ENCODE measurements at places on chromosomes 12 and 14.
A peak's percentile ranks its signal among the peaks of the same experiment; 100 is the strongest.

DNA sequence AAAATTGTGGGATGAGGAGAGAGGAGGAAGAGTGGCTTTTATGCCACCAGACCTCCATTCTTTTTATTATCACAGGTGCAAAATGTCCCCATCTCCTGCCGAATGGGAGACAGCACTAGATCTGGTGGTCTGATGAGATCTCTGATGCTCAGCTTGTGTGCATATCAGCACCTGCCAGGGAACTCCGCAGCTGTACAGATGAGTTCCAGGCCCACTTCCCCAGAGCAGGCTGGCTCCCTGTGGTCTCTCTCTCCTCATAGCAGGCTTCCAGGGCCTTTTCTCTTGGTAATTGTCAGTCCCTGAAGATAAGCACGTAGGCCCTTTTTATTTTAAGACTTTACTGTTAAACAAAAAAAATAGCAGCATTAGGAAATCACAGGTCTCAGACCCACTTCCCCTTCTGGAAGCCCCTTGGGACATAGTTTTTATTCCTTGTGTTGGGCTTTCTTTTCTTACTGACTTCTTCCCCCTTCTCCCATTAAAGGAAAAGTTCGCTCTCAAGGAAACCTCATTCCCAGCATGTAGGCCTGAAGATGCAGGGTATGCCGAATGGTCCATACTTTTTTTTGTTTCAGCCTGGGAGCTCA, 4.5 kb upstream of the TBC1D30 start:
- DNase-seq = no peak

DNA sequence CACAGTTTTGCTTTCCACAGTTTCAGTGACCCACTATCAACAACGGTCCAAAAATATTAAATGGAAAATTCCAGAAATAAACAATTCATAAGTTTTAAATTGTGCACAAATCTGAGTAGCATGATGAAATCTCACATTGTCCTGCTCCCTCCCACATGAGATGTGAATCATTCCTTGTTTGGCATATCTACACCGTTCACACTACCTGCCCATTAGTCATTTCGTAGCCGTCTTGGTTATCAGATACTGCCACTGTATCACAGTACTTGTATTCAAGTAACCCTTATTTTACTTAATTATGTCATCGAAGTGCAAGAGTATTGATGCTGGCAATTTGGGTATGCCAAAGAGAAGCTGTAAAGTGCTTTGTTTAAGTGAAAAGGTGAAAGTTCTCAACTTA, 145.3 kb downstream of the SLC5A8 start:
- DNase-seq = no peak

GRCh38 chr12:45880533-45880932, 109.8 kb downstream of the SCAF11 start:
- DNase-seq = no peak

GRCh38 chr14:74960736-74961135, 5.3 kb upstream of the PGF start:
- no peak for DNase-seq

DNA sequence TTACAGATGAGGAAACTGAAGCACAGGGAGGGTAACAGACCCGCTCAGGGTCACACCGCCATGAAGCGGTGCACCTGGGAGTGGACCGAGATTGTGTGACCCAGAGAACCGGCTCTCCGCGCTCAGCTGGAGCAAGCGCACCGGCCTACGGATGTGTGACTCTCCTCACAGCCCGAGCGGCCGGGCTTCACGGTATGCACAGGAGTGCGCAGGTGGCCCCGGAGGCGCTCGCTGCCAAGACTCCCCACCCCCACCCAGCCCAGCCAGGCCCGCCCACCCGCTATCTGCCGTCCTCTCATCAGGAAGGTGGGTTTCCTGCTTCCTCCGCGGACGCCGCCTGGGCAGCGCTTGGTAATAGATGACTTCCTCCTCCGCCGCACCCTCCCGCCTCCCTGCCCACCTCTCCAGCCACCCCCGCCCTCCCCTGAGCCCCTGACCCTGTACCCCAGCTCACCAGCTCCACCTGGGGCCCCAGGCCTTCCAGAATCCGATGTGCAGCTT, 110.7 kb downstream of the NCOR2 start:
- DNase-seq = peak; percentile 53

DNA sequence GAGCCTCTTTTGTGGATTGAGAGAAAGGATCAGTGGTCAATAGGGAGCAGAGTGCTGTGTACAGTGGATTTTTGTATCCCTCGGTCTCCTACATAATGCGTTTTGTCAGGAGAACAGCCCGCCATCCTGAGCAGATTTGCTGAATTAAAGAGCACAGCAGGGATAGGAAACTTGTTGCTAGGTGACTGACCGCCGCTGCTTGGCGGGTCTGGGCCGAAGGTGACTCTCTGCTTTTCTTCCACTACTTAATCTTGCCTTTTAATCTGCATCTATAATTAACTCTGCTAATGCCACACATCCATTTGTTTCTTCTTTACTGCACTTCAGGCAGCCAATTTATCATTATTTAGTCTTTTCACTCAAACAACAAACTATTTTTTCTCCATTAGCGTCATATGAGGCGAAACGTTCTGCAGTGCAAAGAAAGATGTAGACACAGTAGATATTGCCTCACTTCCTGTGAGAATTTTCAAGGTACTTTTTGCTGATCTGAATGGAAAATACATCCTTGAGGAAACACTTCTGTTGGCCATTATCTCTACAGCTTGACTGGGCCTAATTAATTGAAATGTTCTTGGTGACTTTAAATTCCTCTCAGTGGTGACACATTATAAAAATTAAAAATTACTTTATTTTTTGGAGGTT, 108.0 kb downstream of the PPM1A start:
- DNase-seq = no peak
